IMR-90 (cell line): ENCODE measurements at places on chromosomes 11 and 22.

- peak; percentile 33 for DNase-seq
These were observed 7.4 kb downstream of the LZTR1 start for GRCh38 chr22:20989323-20990138.

GRCh38 chr11:32935462-32936029, 42.9 kb downstream of the QSER1 start:
- no peak for DNase-seq

DNA sequence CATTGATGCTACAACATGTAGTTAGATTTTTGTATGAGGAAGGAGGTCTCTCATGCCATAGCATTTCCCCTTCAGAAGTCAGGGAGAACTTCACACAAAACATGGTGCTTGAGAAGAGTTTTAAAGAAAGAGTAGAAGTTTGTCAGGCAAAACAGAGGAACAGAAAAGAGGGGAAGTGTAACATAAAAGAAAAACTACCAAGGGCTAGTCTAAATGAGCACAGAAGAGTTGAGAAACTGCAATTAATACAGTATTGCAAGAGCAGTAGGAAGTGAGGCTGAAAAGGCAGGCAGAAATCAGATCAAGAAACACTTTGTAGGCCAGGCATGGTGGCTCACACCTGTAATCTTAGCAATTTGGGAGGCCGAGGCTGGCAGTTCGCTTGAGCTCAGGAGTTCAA, 61.0 kb downstream of the FAM168A start:
- no peak for DNase-seq

- DNase-seq: no peak
These were observed 12.2 kb downstream of the SLC35C1 start for GRCh38 chr11:45817191-45817590.

DNA sequence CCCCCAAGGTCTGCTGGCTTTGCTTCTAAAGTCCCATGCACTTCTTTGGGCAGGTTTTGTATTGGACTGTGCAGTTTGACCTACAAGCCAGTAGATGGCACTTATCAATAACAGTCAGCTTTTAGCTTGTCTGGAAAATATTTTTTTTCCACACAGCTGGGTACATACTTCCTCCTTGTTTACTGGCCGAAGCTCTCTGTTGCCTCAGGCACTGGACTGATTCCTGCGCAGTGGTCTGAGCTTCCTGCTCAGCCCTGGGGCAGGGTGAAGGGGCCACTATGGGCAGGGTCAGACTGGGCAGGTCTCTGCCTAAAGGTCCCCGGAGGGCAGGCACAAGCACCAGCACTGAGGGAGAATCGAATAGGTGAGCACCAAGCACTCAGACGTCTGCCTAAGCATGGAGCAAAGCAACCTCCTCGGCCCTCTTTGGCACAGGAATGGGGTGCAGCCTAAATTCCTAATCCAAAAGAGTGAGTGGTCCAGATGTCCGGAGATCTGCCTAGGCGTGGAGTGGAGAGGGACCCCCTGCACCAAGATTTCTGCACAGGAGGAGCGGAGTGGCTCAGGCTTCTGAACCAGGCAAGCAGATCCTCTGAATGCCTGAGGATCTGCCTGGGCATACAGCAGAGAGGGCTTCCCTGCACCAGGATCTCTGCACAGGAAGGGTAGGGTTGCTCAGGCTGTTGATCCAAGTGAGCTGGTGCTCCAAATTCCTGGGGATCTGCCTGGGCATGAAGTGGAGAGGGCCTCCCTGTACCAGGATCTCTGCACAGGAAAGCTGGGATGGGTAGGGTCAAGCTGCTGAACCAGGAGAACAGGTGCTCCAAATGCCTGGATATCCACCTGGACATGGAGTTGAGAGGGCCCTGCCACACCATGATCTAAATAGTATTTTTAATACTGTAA, 105.9 kb upstream of the C11orf58 start:
- peak; percentile 21 for DNase-seq

GRCh38 chr11:119320776-119321524, 4.0 kb upstream of the MCAM start:
- peak; percentile 65 for DNase-seq

DNA sequence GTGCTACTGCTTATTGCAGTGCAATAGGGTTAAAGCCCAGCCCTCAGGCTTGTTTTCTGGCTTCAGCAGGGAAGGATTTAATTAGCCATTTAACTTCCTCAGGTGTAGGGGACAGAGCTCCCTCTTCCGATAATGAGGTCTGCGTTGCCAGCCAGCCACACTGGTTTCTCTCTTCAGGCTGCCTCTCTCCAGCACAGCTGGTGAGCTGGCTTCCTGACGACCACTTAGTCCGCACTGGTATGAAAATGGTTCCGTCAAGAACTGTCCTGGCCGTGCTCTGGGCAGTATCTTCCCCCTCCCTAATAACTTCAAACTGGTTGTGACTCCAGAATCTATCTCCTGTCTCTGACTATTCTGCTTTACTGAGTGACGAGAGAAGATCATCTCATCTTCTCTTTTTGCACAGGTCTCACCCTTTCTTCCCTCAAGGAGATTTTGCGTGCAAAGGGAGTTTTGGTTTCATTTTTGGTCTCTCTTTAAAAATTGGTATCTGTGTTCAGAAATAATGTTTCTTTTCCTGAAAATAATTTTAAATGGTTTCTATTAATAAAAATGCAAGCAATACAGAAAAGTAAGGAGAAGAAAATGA, 49.2 kb downstream of the CNTN5 start:
- DNase-seq: no peak

DNA sequence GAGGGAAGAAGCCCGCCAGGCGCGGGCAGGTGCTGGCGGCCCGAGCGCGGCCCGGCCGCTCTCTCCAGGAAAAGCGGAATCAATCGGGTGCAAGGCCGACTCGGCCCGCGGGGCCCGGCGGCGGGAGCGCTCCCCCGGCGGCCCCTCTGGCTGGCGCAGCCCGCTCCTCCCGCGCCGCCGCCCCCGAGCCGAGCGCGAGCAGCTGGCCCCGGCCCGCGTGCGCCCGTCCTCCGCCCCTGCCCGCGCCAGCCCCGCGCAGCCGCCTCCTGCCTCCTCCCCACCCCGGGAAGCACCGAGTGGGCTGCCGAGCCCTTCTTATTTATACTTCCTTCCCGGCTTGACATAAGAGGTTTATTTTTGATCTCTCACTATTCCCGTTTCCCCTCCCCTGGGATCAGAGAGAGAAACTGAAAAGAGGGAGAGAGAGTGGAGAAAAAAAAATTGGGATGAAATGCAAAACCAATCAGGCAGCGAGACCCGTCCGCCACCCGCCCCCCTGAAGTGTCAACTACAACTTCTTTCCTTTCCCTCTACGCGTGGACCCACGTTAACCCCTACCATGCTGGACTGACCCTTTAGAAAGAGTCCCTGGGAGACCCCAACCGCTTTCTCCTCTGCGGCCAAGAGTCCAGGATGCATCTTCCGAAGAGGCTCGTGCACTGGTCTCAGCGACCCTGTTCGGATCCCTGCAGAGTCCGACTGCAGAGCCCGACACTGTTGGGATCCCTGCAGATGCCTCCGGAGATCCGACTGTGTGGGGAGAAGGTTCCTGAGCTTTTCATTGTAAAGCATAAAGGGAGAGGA, at the start of gene ADAMTS8:
Gene ADAMTS8, minus strand, starts transcription at position 294 of the 804 bp plus-strand sequence. CDS start 323 bp downstream, outside the sequence.
- DNase-seq: no peak

- no peak for DNase-seq
These were observed 51.3 kb upstream of the SUSD2 start for GRCh38 chr22:24129980-24130379.

DNA sequence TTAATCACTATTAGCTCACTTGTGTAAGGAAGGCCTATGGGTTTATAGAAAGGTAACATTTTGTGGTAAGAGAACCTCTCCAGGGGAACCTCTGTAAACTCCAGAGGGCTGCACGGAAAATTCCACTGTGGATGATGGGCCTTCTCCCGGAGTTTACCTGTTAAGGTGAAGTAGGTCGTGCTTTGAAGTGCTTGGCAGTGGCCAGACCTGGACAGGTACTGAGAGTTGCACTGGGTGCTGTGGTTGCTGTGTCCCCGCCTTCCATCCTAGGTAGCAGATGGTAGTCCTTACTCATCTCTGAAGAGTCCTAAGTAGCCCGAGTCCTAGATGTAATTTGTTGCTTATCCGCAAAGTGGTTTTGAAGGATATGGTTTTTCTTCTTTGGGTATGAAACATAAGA, 133.4 kb downstream of the TEAD1 start:
- no peak for DNase-seq

- DNase-seq: peak; percentile 64
These were observed 21.0 kb upstream of the UBASH3B start for GRCh38 chr11:122634501-122634900.

DNA sequence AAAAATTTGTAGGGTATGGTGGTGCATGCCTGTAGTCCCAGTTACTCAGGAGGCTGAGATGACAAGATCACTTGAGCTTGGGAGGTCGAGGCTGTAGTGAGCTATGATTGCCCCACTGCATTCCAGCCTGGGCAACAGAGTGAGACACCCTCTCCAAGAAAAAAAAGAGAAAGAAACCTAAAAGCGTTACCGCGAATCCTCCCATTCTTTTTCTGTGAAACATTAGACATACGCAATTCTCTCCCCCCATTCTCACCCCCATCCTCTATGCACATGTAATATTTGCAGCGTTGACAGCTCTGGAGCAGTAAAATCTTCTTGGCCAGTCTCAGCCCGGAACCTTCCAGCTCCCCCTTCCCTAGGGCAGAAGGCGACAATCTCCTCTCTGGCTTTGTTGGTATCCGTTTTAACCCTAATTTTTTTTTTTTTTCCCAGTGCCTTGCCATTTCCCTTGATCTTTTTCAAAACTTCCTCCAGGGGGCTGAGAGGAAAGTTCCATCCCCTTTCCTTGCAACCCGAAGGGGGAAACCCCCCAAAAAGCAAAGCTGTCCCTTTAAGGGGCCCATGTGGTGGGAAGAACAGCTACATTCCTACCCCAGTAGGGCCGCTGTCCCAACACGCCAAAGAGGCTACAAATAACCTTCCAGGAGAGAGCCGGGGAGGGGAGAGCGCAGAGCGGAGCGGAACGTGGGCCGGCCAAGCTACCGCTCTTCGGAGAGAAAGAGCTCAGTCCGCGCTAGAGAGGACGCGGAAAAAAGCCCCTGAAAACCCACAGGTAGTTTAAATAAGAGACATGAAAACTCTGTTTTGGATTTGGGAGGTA, 1.9 kb downstream of the LRP4 start:
- peak; percentile 78 for DNase-seq

- DNase-seq: peak; percentile 70
These were observed 92.9 kb upstream of the PARVA start for GRCh38 chr11:12284316-12285050.
